ENCODE measurements at places on chromosomes 5 and 9.
A peak's percentile ranks its signal among the peaks of the same experiment; 100 is the strongest.

DNA sequence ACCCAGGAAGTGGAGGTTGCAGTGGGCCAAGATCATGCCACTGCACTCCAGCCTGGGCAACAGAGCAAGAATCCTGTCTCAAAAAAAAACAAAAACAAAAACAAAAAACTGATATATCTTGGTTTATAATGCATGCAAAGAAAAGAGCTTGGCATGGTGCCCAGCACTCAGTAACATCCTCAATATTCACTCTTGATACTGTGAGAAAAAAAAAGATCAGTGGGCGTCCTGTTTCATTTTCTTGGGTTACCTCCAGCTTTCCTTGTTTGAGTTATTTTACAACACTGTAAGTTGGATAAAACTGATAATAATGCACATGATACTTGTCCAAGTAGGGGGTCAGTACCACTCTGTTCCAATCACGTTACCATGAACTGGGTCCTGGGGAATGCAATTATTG, 7.8 kb downstream of the PHYHD1 start:
- H3K4me1 ChIP-seq, result peaks cover 5% of the 10 kb centered on the region
- no peak overlapping the region for H3K27ac ChIP-seq
- no peak overlapping the region for H3K4me3 ChIP-seq
- DNase-seq, result no peak
- H3K36me3 ChIP-seq, result no peaks in the 10 kb centered on the region
- H3K27me3 ChIP-seq, result no peaks in the 10 kb centered on the region

- no peak overlapping the region for H3K27ac ChIP-seq
- H3K36me3 ChIP-seq, result no peaks in the 10 kb centered on the region
- no peaks in the 10 kb centered on the region for H3K4me1 ChIP-seq
- DNase-seq, result no peak
- H3K4me3 ChIP-seq, result no peak overlapping the region
- peaks cover 2% of the 10 kb centered on the region for H3K27me3 ChIP-seq
These were observed 590.8 kb upstream of the BRINP1 start for GRCh38 chr9:119959846-119960545.

DNA sequence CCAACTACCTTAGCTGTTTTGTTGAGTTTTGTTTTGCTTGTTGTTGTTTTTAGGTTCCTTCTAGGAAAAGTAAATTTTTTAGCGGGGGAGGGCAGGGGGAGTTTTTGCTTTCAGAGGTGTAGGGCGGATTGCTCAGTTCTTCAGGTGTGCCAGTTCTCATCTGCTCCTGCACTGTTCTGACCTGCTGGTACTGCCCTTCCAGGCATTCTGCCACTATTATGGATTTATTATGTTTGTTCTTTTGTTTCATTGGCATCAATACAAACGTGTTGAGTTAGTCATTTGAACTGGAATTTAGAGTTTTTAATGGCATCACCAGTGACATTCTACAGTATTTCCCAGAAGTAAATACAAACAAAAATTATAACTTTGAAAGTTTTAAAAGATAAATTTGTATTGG, 26.0 kb downstream of the ERCC6L2 start:
- H3K4me3 ChIP-seq, result no peak overlapping the region
- H3K27me3 ChIP-seq, result no peaks in the 10 kb centered on the region
- H3K36me3 ChIP-seq, result peaks cover 30% of the 10 kb centered on the region
- H3K4me1 ChIP-seq, result peaks cover 29% of the 10 kb centered on the region
- no peak overlapping the region for H3K27ac ChIP-seq
- DNase-seq, result no peak

DNA sequence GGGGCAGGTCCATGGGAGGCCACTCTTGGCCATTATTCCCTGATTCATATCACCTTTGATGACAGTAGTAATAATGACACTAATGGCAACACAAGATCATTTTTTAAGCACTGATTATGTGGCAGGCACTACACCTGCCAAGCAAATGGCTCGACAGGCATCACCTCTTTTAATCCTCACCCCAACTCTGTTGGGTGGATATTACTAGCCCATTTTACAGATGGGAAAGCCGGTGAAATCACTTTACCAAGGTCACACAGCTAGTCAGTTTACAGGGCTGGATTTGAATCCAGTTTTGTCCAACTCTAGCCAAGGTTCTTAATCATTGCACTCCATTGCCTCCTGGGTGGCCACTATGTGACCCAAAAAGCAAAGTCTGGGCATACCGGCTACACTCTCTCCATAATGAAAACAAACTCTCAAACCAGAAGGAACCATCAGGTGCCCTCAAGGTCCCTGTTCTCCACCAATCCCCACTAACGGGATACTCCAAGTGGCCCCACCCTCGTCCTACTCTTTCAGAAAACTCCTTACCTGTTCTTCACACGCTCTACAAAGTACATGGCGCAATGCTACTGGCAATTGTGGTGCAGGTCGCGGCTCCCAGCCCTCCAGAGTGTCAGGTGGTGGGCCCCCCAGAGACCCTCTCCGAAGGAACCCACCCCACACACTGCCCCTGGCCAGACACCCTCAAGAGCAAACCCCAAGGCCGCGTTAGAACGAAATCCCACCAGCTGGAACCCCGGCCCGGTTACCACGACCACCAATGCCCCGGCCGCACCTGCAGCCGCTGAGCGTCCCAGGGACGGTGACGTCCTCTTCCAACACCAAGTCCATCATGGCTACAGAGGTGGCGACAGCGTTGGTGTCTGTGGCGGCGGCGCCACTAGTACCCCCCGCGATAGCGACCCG, 572 bp downstream of the CDK5RAP2 start:
- H3K27ac ChIP-seq, result peak overlapping the region; percentile 92
- DNase-seq, result no peak
- H3K4me3 ChIP-seq, result peak overlapping the region; percentile 98
- H3K36me3 ChIP-seq, result peaks cover 15% of the 10 kb centered on the region

- no peak overlapping the region for H3K27ac ChIP-seq
- no peaks in the 10 kb centered on the region for H3K36me3 ChIP-seq
- no peak overlapping the region for H3K4me3 ChIP-seq
- no peaks in the 10 kb centered on the region for H3K4me1 ChIP-seq
These were observed 17.9 kb upstream of the ASS1 start for GRCh38 chr9:130426883-130427282.

- no peak overlapping the region for H3K4me3 ChIP-seq
- no peak for DNase-seq
- peaks cover 9% of the 10 kb centered on the region for H3K27me3 ChIP-seq
- H3K4me1 ChIP-seq, result no peaks in the 10 kb centered on the region
- no peaks in the 10 kb centered on the region for H3K36me3 ChIP-seq
These were observed 326.5 kb downstream of the NTRK2 start for GRCh38 chr9:84996029-84996428.

DNA sequence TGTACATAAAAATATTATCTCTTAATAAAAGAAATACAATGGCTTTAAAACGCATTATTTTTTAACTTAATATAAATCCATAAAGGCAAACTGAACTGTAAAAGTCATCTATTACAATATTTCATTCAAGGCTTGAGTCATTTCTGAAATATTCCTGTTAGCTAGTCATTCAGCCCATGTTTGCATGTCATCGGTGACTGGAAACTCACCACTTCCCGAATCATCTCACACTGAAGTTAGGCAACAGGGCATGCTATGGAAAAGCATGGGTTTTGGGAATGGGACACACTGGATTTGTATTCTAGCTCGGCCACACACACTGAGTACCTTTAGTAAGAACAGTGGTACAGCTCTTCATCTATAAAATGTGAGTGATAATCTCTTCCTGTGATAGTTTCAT, 691.1 kb upstream of the C9orf72 start:
- H3K36me3 ChIP-seq, result no peaks in the 10 kb centered on the region
- H3K27me3 ChIP-seq, result no peaks in the 10 kb centered on the region
- DNase-seq, result no peak
- H3K4me1 ChIP-seq, result no peaks in the 10 kb centered on the region
- H3K4me3 ChIP-seq, result no peak overlapping the region
- no peak overlapping the region for H3K27ac ChIP-seq

GRCh38 chr5:149870232-149870631, 74.4 kb downstream of the PDE6A start:
- H3K27me3 ChIP-seq, result no peaks in the 10 kb centered on the region
- H3K4me3 ChIP-seq, result no peak overlapping the region
- no peak overlapping the region for H3K27ac ChIP-seq
- H3K4me1 ChIP-seq, result no peaks in the 10 kb centered on the region
- no peaks in the 10 kb centered on the region for H3K36me3 ChIP-seq
- no peak for DNase-seq

- H3K27me3 ChIP-seq, result no peaks in the 10 kb centered on the region
- H3K4me1 ChIP-seq, result peaks cover 43% of the 10 kb centered on the region
- H3K27ac ChIP-seq, result no peak overlapping the region
- no peak overlapping the region for H3K4me3 ChIP-seq
- no peak for DNase-seq
- peaks cover 7% of the 10 kb centered on the region for H3K36me3 ChIP-seq
These were observed 115.2 kb downstream of the SUSD1 start for GRCh38 chr9:112059966-112060320.

- H3K4me1 ChIP-seq, result no peaks in the 10 kb centered on the region
- peaks cover 4% of the 10 kb centered on the region for H3K27me3 ChIP-seq
- no peaks in the 10 kb centered on the region for H3K36me3 ChIP-seq
- no peak overlapping the region for H3K27ac ChIP-seq
- no peak overlapping the region for H3K4me3 ChIP-seq
- no peak for DNase-seq
These were observed 182.5 kb downstream of the TMEM167A start for GRCh38 chr5:82894716-82895115.

- no peak overlapping the region for H3K4me3 ChIP-seq
- DNase-seq, result peak; percentile 70
- H3K27ac ChIP-seq, result no peak overlapping the region
- peaks cover 31% of the 10 kb centered on the region for H3K27me3 ChIP-seq
These were observed 55.6 kb upstream of the LMX1B start for GRCh38 chr9:126558051-126558665.

DNA sequence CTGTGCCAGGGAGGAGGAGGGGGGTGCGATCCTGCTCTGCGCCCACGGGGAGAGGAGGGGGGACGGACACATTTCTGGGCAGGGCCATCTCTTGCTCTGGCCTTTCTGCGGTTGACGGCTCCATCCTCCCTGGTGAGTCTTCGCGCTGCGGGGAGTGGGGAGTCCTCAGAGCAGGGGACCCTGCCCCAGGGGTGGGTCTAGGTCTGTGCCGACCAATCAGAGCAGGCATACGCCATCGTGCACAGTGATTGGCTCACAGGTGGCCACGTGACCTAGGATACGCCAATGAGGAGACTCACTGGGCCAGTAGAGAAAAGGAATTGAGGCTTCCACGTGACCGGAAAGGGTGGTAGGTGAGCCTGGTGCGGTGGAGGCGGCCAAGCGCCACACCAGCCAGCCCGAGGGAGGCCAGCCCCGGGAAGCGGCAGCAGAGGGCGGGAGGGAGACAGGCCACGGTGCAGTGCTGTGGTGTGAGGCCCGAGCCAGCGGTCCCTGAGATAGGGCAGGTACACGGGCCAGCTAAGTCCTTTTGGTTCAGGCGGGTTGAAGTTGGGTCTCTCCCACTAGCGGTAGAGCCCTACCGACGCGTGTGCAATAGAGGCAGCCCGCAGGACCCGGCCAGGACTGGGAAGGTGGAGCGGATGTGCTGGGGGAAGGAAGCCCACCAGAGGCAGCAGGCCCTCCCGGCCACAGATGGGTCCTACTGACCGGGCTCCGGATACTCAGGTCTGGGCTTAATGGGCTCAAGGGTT, 65.2 kb upstream of the RNF130 start:
- H3K27ac ChIP-seq, result no peak overlapping the region
- peaks cover 12% of the 10 kb centered on the region for H3K4me1 ChIP-seq
- peaks cover 5% of the 10 kb centered on the region for H3K27me3 ChIP-seq
- H3K36me3 ChIP-seq, result no peaks in the 10 kb centered on the region
- DNase-seq, result no peak

DNA sequence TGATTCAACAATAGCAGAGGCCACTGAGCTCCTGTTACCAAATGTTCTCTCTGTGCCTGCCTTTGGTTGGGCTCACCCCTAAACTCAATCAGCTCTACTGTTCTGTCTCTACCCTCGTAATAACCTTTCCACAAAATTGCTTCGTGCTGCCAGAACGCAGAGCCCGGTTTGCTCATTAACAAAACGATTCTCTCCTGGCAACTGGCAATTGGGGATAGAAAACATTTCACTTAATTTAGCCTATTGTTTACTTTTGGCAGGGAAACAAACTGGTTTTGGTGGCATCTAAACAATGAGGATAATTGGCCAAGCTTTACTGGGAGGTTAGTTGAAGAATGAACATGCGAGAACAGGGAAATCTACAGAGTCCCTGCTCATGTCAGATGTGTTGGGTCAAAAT, 56.6 kb downstream of the SLC28A3 start:
- H3K36me3 ChIP-seq, result no peaks in the 10 kb centered on the region
- DNase-seq, result no peak
- peaks cover 13% of the 10 kb centered on the region for H3K4me1 ChIP-seq
- no peak overlapping the region for H3K27ac ChIP-seq
- no peaks in the 10 kb centered on the region for H3K27me3 ChIP-seq

GRCh38 chr5:128123936-128124335, 40.4 kb downstream of the SLC12A2 start:
- no peak overlapping the region for H3K4me3 ChIP-seq
- no peaks in the 10 kb centered on the region for H3K27me3 ChIP-seq
- H3K36me3 ChIP-seq, result peaks cover 10% of the 10 kb centered on the region
- H3K4me1 ChIP-seq, result no peaks in the 10 kb centered on the region
- H3K27ac ChIP-seq, result no peak overlapping the region

GRCh38 chr5:154949781-154950180, 8.9 kb downstream of the MRPL22 start:
- no peak overlapping the region for H3K4me3 ChIP-seq
- peaks cover 21% of the 10 kb centered on the region for H3K36me3 ChIP-seq
- no peak for DNase-seq
- H3K27ac ChIP-seq, result no peak overlapping the region
- H3K27me3 ChIP-seq, result no peaks in the 10 kb centered on the region

Data from activated naive CD8-positive, alpha-beta T cell treated with anti-CD3 and anti-CD28 coated beads, Interleukin-2, amount 50 U/mL, for 24 hours (primary cell).